CD8-positive, alpha-beta memory T cell (primary cell): ENCODE measurements at places on chromosomes 16 and 17. TPM values are rescaled to one million over a fixed set of nuclear protein-coding genes. Genes with fewer than 3 reads are reported as not detected.
A peak's percentile ranks its signal among the peaks of the same experiment; 100 is the strongest.

DNA sequence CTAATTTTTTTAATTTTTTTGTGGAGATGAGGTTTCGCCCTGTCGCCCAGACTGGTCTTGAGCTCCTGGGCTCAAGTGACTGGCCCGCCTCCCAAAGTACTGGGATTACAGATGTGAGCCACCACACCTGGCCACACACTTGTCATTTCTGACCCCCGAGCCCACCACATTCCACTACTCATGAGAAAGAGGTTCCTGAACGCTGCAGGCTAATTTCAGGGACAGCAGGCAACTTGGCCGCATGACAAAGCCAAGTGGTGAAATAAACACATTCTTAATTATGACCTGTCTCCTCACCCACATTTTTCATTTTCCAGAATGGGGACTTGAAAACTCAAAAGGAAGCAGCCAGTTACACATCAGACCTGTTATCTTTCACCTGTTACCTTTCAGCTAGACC is 114.5 kb downstream of the ABCC6 start:
- no peaks in the 10 kb centered on the region for H3K4me1 ChIP-seq
- H3K4me3 ChIP-seq: no peak overlapping the region
- no peak overlapping the region for H3K27ac ChIP-seq
- H3K27me3 ChIP-seq: no peaks in the 10 kb centered on the region

- DNase-seq: no peak
- no peaks in the 10 kb centered on the region for H3K27me3 ChIP-seq
- H3K36me3 ChIP-seq: no peaks in the 10 kb centered on the region
- H3K4me1 ChIP-seq: no peaks in the 10 kb centered on the region
- H3K4me3 ChIP-seq: no peak overlapping the region
- no peak overlapping the region for H3K27ac ChIP-seq
These were observed 133.5 kb downstream of the FTO start for GRCh38 chr16:53837426-53837825.

GRCh38 chr16:23833960-23834685 is 1.7 kb upstream of the PRKCB start:
- no peaks in the 10 kb centered on the region for H3K27me3 ChIP-seq
- H3K4me1 ChIP-seq: peaks cover 47% of the 10 kb centered on the region
- no peaks in the 10 kb centered on the region for H3K36me3 ChIP-seq
- no peak for DNase-seq
- H3K27ac ChIP-seq: no peak overlapping the region
- no peak overlapping the region for H3K4me3 ChIP-seq

- H3K27me3 ChIP-seq: no peaks in the 10 kb centered on the region
- H3K27ac ChIP-seq: no peak overlapping the region
- no peaks in the 10 kb centered on the region for H3K4me1 ChIP-seq
- H3K36me3 ChIP-seq: no peaks in the 10 kb centered on the region
These were observed 782.7 kb downstream of the CDH11 start for GRCh38 chr16:64339052-64339770.

Gene AATK
- 0.29 TPM for total RNA-seq

Gene KRT32
- total RNA-seq: not detected

Gene ANKRD40
- 48.5 TPM for total RNA-seq

- peaks cover 4% of the 10 kb centered on the region for H3K36me3 ChIP-seq
- H3K27me3 ChIP-seq: no peaks in the 10 kb centered on the region
- no peak overlapping the region for H3K27ac ChIP-seq
- H3K4me3 ChIP-seq: no peak overlapping the region
These were observed 45.2 kb upstream of the BCAR1 start for GRCh38 chr16:75296606-75297005.

DNA sequence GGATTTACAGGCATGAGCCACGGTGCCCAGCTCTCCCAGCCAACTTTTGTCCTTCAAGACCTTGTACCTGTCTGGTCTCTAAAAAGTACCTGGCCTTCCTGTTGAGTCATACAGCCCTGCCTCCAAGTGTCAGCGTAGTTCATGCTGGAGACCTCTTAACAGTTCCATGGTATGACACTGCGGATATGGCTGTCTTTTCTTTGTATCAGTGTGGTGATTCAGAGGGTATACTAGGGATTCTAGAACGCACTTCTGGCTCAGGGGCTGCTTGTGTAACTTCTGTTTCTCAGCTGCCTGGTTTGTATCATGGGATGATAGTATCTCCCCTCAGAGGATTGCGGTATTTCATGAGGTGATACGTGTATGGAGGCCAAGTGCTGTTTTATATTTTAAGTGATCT is 2.0 kb upstream of the TMEM11 start:
- H3K36me3 ChIP-seq: peaks cover 3% of the 10 kb centered on the region
- no peak overlapping the region for H3K4me3 ChIP-seq
- H3K4me1 ChIP-seq: peaks cover 37% of the 10 kb centered on the region
- no peaks in the 10 kb centered on the region for H3K27me3 ChIP-seq
- DNase-seq: no peak

Gene SPNS2
- total RNA-seq: 0.49 TPM

Gene GDPD3
- 4.7 TPM for total RNA-seq

GRCh38 chr17:5485270-5486205 is at the start of gene DERL2:
TSS of gene DERL2 (minus strand) at chr17:5486178. CDS start at chr17:5486161, 17 bp downstream.
- H3K4me3 ChIP-seq: peak within 1 kb of the TSS; percentile 92
- H3K36me3 ChIP-seq: peaks cover 48% of the 10 kb centered on the region
- no peak for DNase-seq
- peaks cover 31% of the 10 kb centered on the region for H3K4me1 ChIP-seq

- no peaks in the 10 kb centered on the region for H3K4me1 ChIP-seq
- no peaks in the 10 kb centered on the region for H3K27me3 ChIP-seq
- no peaks in the 10 kb centered on the region for H3K36me3 ChIP-seq
These were observed 258.0 kb downstream of the PMP22 start for GRCh38 chr17:15007147-15007553.

Gene TMEM114
- not detected for total RNA-seq

Gene GPT2
- total RNA-seq: 16.5 TPM

DNA sequence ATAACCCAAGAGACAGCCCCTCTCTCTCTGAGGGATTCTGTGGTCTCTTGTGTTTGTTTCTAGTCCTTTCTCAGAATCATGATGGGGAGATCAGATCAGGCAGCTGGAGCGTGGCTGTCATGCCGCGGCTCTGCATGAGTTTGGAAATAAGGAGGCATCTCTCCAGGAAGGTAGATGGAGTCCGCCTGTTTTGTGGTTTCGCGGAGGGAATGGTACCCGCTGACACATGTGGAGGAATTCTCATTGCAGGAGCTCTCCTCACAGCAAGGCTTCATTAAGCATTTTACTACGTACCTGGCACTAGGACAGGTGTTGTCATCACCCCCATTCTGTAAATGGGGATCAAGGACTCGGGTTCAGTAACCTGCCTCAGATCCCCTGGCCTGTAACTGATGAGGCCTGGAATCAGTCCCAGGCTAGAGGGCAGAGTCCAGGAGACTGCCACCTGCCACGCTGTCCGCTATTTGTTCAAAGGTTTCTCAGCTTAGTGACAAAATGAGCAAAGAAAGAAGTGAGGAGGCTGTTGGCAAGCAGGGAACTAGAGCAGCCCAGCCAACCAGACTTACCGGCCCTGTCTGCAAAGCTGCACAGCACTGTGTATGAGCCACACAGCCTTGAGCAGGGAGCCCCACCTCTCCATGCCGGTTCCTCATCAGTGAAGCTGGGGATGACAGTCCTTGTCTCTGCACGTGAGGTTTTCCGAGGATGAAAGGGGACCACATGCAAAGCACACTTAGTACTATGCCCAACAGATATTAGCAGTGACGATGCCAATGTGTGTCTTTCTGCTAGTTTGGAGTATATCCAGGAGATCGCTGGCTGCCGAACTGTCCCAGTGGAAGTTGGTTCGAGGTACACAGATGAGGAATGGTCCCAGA is 11.0 kb downstream of the KDM8 start:
- H3K36me3 ChIP-seq: peaks cover 16% of the 10 kb centered on the region
- peaks cover 7% of the 10 kb centered on the region for H3K4me1 ChIP-seq
- H3K27ac ChIP-seq: no peak overlapping the region

- no peak overlapping the region for H3K4me3 ChIP-seq
- no peaks in the 10 kb centered on the region for H3K27me3 ChIP-seq
- no peaks in the 10 kb centered on the region for H3K36me3 ChIP-seq
- H3K4me1 ChIP-seq: no peaks in the 10 kb centered on the region
- no peak for DNase-seq
- H3K27ac ChIP-seq: no peak overlapping the region
These were observed 3.7 kb upstream of the HSD17B2 start for GRCh38 chr16:82031116-82032084.

- no peaks in the 10 kb centered on the region for H3K4me1 ChIP-seq
- DNase-seq: no peak
- H3K27me3 ChIP-seq: no peaks in the 10 kb centered on the region
- H3K4me3 ChIP-seq: no peak overlapping the region
- H3K36me3 ChIP-seq: no peaks in the 10 kb centered on the region
These were observed 19.4 kb downstream of the PRDM7 start for GRCh38 chr16:90057738-90058173.

GRCh38 chr17:56244268-56244890 is 91.1 kb downstream of the ANKFN1 start:
- no peak overlapping the region for H3K4me3 ChIP-seq
- no peaks in the 10 kb centered on the region for H3K27me3 ChIP-seq
- no peaks in the 10 kb centered on the region for H3K4me1 ChIP-seq
- DNase-seq: no peak
- no peaks in the 10 kb centered on the region for H3K36me3 ChIP-seq

DNA sequence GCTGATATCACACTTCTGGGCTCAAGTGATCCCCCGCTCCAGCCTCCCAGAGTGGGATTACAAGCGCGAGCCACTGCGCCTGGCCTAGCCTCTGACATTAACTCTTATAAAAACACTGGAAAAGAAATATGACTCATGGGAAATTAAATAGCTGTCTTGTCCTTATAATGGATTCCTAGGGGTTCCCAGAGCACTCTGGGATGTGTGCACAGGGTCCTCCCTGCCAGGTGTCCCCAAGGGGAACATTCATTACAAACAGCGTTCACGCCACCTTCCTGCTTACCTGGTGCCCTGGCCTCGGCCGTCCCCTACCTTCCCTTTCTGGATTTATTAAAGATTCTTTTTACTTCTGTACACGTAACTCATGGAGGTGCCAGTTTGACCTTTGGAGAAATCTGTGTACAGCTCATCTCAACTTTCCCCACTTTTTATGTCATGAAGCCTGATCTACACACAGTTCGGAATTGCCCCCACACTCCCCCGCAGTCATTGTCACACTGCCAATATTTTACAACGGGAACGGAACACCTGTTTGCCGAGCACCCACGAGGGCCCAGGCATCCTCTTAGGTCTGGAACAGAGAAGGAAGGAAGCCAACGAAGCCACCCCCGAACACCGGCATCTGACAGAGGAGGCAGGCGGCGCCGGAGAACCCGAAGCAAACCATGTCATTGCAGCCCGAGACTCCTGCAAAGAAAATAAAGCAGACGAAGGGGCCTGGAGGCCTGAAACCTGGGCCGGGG is 39.7 kb upstream of the MEAK7 start:
- no peaks in the 10 kb centered on the region for H3K36me3 ChIP-seq
- H3K4me3 ChIP-seq: no peak overlapping the region
- H3K27ac ChIP-seq: no peak overlapping the region
- H3K4me1 ChIP-seq: peaks cover 29% of the 10 kb centered on the region
- no peaks in the 10 kb centered on the region for H3K27me3 ChIP-seq

GRCh38 chr17:61306003-61306402 is 93.6 kb upstream of the TBX2 start:
- H3K4me1 ChIP-seq: no peaks in the 10 kb centered on the region
- H3K27ac ChIP-seq: no peak overlapping the region
- no peaks in the 10 kb centered on the region for H3K36me3 ChIP-seq
- H3K4me3 ChIP-seq: no peak overlapping the region
- no peak for DNase-seq
- no peaks in the 10 kb centered on the region for H3K27me3 ChIP-seq

Gene CACNA1H
- 0.31 TPM for total RNA-seq

DNA sequence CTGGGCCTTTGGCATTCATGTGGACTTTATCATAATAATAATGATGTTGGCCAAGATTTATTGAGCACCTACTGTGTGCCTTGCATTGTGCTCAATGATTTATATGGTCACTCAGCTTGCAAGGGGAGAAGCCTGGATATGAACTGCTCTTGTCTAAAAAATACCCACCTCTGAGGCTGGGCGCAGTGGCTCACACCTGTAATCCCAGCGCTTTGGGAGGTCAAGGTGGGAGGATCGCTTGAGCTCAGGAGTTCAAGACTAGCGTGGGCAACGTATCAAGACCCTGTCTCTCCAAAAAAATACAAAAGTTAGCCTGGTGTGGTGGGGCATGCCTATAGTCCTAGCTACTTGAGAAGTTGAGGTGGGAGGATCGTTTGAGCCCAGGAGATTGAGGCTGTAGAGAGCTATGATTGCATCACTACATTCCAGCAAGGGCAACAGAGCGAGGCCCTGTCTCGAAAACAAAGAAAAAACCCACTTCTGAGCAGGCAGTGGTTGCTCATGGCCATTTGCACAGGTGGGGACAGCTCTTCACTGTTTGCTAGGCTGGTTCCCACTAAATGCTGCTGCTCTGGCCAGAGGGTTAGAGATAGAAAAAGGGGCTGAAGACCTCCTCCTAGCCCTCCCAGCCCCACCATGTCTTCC is 4.3 kb upstream of the ADGRG1 start:
- H3K27me3 ChIP-seq: no peaks in the 10 kb centered on the region
- H3K36me3 ChIP-seq: no peaks in the 10 kb centered on the region
- no peak overlapping the region for H3K27ac ChIP-seq
- DNase-seq: no peak
- H3K4me3 ChIP-seq: no peak overlapping the region
